ENCODE measurements at places on chromosomes 7 and 10.

GRCh38 chr7:4820405-4820966 lies 41.3 kb downstream of the PAPOLB start:
- DNase-seq = no peak

DNA sequence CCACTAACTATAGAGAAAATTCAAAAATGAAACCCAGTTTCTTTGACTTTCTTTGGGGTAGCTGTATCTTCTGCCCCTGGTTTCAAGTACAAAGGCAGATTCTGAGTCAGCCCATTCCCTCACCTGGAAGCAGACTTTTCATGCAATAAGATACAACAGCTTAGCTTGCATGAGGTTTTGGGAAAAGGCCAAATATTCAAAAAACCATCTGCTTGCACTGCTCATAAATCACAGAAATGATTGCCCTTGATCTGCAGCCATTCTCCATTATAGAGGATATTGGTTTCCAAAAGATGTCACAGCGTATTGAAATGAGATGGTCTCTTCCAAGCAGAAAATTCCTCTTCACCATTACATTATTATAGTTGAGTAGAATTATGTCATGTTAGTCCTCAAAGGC lies 354.0 kb downstream of the PHF14 start:
- DNase-seq = no peak

- no peak for DNase-seq
Measured at GRCh38 chr10:31138026-31138553, 106.4 kb upstream of the ZNF438 start.

DNA sequence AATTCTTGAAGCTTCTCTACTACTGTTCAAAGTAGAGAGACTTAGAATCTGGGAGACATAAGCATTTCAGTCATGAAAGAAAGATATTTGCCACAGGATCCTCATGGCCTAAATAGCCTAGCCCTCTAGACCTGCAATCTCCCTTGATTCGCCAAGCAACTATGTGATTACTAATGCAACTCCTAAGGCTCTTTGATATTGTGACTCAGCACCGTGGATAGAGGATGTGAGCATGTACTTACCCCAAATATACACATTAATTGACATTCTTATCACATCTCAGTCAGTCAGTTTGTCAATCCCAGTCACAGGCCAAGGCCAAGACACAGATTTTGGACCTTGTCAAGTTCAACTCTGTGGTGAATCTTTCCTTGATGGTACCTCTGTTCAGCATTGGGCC lies 42.6 kb downstream of the GPR37 start:
- no peak for DNase-seq

- DNase-seq = peak; percentile 94
Measured at GRCh38 chr10:97632949-97633884, at the start of gene MORN4. TSS of gene MORN4 (minus strand) at chr10:97633500. CDS start at chr10:97619653, 13,847 bp downstream.

GRCh38 chr10:24513155-24513554 lies 210.5 kb downstream of the ARHGAP21 start:
- no peak for DNase-seq

DNA sequence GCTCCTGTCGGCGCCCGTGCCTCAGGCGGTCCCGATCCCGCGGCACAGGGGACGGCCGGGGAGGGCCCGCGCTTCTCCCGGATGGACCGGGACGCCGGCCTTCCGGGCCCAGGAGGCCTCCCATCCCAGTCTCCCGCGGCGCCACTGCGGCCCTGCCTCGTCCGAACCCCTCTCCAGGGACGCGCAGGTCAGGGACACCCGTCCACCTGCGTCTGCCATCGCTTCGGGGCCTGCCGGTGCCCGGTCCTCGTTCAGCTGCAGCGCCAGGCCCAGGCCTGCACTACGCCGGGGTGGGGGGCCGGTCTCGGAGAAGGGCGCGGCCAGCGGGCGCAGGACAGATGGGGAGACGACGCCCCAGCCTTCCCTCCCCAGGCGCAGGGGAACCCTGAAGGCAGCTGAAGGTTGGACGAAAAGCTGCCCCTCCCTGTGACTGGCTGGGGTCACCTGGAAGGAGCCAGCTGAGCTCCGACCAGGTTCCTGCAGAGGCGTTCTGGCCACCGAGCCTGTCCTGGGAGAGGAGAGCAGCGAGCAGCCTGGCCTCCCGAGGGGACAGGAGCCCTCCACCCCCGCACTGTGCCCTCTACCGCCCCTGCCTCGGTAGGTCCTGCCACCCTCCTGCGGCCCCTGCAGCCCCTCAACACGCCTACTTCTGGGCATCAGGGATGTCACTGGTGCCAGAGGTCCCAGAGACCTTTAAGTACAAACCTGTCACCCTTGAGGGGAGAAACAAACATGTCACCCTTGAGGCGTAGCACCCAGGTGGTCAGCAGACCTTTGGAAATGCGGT lies 84.3 kb downstream of the LANCL2 start:
- no peak for DNase-seq

GRCh38 chr7:157151626-157152339 lies 13.1 kb downstream of the UBE3C start:
- DNase-seq = no peak

- DNase-seq = no peak
Measured at GRCh38 chr10:12513003-12513365, 163.6 kb downstream of the CAMK1D start.

GRCh38 chr7:24119852-24120251 lies 164.1 kb upstream of the NPY start:
- DNase-seq = no peak

- peak; percentile 47 for DNase-seq
Measured at GRCh38 chr7:54995610-54996363, 23.0 kb upstream of the EGFR start.
